ENCODE measurements at places on chromosomes 4 and X.

- no peak for DNase-seq
Measured at GRCh38 chr4:111631215-111631999, 513.8 kb upstream of the FAM241A start.

DNA sequence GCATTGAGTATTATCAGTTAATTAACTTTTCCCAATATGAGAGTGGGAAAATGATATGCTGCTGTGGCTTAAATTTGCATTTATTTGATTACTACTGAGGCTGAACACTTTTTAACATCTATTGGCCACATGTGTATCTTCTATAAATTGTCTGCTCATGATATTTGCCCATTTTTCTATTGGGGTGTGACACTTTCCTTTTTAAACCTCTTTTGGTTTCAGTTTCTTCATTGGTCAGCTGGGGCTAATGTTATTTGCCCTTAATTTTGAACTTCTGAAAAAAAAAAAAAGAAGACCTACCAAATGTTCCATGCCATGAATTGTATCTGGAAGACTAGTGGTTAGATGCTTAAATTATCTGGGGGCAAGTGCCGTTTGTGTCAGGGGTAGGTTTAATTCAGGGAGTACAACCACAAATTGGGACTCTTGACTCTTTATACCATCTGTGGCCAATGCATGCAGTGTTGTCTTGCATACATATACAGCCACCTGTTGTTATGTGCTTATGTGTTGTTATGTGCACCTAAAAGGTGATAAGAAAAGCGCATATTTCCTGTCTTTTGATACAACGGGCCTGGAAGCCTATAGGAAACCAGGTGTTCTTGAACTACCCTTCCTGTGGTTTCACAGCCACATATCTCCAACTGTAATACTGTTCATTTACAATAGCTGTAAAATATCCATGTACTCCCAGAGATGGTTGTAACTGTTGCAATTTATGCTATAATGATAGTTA lies 49.0 kb downstream of the SH2D1A start:
- DNase-seq = no peak

DNA sequence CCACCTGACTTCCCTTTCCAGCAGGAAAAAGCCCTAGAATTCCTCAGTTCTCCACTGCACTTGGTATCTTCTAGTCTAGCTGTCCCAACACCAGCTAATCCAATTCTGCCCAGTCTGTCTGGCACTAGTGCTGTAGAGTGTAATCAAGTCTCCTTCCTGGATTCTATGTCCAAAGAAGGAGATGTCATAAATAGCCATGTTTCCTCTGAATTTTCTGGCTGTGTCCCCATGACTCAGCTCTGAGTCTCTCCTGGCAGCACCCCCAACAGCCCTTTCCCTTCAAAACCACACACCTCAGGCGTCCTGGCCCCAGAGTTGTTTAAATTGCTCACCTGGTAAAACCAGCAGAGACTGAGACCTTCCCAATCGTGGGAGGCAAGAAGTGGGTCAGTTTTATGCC lies 197.2 kb downstream of the GRXCR1 start:
- DNase-seq = peak; percentile 75

DNA sequence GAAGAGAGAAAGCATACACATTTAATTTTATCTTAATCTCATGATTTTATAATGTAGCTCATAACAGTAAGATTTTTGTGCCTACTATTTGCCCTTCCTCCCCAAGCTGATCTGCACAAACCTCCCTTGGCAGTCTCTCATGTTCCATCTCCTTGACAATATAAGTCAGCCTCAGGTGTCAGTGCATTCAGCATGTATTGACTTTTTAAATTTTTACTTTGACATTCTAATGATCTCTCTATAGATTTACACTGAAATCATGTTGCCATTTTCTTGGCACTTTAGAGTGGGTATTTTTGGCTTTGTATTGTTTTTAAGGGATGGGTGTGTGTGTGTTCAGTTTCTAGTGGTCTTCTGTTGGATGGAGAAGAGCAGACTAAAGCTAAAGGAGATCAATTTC lies 505.3 kb upstream of the CPEB2 start:
- no peak for DNase-seq

- no peak for DNase-seq
Measured at GRCh38 chrX:144716187-144716586, 531.1 kb upstream of the SPANXN1 start.

GRCh38 chrX:69173906-69174305 lies 8.7 kb upstream of the PJA1 start:
- no peak for DNase-seq

- DNase-seq = no peak
Measured at GRCh38 chrX:37672563-37672962, 13.0 kb upstream of the XK start.

DNA sequence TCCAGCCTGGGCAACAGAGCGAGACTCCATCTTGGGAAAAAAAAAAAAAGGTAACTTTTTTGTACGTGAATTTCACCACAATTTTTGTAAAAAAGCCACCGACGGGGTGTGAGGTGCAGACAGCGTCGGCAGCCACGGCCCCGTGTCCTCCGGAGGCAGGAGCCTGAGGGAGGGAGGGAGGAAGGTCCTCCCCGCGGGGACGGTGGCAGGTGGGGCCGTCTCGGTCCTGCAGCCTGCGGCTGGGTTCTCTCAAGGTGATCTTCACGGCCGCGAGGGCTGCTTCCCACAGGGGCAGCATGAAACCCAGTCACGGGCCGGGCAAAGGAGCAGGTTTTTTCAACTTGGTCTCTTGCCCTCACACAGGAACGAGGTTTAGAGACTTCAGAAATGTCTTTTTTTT lies 14.0 kb downstream of the PLCXD1 start:
- DNase-seq = no peak

DNA sequence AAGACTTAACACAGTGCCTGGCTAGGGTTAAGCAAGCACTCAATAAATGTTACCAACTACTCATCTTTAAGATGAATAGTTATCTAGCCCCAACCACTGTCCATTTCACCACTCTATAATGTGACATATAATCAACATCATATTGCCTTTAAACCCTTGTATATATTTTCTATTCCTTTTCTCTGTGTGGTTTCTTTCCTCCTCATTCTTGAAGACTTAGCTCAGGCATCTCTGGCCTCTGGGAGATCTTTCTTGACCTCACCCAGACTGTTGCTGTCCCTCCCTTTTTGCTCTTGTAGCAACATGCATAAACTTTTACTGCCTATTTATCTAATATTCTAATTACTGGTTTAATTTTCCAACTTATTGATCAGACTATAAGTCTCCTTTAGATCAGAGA lies 249.9 kb upstream of the MAB21L2 start:
- DNase-seq = no peak

DNA sequence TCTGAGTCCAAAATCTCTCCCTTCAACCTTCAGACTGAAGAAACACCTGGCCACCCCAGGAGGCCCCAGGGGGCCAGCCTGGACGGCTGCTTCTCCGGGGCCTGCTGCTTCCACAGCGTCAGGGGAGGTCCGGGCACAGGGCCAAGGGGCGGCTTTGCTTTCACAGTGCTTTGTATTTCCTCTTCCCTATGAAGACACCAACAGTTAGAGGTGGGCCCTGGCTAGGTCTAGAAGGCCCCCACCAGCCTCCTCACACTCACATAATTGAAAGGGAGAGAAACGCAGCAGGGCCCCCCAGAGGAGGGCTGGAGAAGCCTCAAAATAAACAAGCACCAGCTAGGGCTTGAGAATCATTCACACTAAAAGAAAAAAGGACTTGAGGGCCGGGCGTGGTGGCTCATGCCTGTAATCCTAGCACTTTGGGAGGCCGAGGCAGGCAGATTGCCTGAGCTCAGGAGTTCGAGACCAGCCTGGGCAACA lies 17.8 kb downstream of the SCD5 start:
- DNase-seq = no peak

DNA sequence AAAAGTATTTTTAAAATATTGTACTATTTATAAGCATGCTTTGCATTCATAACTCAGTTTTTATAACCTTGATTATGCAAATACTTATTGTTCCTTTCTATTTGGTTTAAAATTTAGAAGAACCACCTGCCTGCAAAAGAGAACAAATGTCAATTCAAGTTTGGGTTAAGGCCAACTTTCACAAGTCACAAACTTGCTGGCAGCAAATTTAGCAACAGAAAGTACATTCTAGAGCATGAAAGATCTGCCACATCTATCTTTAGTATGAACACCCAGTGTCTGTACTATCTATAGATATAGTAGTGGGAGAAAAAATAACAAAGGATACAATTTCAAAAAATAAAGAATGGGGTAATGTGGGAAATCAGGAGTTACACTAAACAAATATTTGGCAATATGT lies 1014.2 kb downstream of the C4orf33 start:
- no peak for DNase-seq

GRCh38 chr4:20353646-20354045 lies 101.9 kb downstream of the SLIT2 start:
- DNase-seq = no peak

DNA sequence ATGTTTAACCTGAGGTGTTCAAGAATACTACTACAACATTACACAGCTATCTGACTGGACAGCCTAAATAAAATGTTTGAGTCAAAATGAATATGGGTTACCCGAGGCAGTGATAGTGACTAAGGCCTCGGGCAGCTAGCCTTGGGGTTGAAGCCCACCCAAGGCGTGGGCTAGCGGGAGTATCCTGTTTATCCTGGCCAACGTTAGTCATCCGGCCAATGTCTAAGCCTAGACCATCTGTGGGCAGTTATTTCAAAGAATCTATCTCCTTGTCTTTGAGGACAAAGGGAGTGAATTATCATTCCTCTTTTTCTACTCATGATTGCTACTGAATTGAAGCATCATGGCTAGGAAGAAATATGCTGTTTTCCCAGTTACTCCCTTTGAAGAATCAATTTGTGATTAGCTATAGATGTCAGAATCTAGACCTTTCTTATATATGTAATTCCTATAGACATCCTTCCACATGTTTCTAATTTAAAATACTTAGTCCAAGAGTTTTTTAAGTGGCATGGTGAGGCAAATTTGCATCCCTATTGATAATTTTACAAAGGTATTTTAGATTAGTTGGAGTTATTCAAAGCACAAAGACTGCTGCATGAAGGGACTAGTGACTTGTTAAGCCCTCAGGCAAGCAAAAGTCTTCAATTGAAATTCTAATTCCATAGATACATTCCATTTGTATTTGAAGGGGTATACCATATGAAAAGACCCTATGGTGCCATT lies 6.0 kb upstream of the PDGFC start:
- DNase-seq = no peak

DNA sequence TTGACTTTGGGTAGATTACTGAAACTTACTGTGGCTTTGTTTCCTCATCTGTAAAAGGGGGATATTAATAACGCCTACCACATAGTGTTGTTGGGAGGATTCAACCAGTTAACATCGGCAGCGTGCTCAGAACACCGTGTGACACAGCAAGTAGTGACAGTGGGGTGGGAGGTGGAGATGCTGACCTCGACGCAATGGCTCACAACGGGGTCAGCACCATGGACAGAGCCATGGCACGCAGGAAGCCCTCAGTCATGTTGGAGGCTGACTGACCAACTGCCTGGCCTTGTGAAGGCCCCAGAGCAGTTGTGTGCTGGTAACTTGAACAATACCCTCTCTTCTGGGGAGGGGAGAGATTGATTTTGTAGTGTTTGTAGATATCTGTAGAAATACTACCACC lies 93.2 kb downstream of the WFS1 start:
- DNase-seq = no peak

GRCh38 chr4:151569650-151570049 lies 160.7 kb downstream of the FHIP1A start:
- DNase-seq = no peak

DNA sequence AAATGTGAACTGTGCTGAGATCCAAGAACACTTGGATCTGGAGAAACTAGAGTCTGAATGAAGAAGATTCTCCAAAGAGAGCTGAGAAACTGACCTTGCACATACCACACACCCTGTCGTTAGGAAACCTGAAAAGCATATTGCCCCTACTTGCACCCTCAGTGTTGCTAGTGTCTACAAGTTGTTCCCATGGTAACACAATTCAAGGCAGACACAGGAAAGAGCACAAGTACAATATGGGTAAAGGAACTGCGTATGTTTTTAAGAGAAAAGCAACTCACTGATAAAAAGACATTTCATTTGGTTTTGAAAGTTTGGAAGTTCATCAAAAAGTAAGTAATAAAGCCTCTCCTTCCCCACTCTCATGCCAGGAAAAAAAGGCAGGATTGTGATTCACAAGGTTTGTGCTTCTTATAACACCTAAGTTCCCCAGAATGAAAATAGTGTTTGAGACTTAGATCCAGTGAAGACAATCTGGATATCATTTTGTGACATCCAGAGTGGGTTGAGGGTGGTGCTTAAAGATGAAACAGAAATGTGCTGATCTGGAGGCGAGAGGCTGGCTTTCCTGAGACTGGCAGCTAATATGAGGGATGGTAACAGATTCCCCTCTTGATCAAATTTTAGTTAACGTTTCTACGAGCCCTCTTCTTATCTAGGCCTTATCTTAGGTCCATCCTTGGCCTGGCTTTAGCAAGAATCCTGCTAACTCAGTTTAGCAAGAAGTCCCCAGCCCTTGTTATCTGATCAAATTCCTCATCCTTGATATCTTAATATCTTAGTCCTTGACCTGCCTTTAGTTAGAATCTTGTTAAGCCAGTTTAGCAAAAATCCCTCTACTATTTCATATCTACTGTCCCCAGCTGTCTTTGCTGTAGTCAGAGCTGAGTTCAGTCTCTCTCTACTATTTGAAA lies 42.3 kb downstream of the NIPAL1 start:
- DNase-seq = no peak

DNA sequence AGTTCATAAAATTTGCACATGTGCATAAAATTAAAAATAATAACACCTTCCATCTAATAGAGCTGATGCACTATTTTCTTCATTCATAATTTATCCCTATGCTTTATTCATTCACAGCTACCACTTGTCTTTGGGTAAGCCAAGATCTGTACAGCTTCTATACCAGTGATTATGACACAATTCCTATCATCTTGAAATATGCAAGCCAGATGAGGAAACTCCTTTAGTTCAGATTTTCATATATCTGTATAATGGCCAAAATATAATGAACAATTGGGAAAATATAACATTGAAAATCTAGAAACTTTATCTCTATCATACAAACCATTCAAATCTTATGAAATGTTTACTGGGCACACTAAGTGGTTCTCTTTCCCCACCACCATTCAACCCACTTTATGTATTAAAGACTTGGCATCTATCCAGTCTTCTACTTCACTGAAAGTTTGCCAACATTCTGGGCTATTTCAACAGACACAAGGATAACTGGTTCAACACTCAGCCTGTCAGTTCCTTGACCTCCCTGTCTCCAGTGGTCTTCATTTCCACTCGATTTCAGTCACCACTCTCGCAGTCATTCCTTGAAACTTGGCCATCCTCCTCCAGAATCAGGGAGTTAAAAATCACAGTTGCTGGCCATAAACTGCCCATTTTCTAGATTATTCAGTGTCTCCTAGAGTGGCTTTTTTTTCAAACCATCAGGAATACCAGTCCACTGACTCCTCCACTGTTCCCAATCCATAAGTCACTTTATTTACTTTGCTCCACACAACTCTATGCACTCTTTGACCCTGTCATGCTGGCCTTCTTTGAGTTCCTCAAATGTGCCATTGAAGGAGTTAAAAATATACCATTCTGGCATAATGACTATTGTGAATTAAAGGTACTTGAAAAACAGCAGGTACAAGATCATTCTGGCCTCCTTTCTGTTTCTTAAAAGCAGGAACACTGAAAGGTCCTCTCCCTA lies 85.5 kb downstream of the CAMK2D start:
- DNase-seq = no peak

Data from astrocyte of the cerebellum (primary cell).